ENCODE measurements at places on chromosomes 3 and 15.

DNA sequence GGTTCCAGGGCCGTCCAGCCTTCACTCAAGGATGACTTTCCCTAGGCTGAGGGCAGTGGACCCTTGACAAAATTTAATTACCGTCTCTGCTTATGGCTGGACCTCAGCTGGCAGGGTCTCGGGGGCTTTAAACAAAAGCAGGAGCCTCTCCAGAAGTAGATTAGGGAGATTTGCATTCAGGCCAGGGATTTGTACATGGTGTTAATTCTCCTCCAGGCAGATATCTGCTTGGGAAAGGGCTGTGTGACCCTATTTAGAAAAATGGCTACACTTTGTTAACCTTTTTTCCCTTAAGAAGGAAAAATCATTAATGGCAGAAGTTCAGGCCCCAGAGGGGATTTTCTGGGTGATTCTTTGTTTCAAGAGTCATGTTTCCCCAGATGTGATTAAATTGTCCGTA, 329.1 kb upstream of the C2CD4B start:
- DNase-seq: no peak

DNA sequence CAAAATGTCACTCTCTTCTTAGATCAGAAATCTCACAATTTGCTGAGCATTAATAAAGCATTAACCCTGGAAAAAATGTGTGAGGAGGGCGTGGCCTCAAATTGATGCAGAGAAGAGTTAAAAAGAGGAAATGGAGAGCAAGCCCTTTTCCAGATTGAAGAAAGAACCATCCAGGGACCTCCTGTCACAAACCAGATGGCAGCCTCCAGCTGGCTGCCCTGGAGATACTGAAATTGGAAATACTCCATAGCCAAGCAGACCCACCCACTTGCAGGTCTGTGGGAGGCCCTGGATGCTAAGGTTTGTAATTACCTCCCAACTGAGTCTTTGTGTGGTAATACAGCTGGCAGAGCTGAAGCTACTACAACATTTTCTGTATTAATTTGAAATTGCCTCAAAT, 214.9 kb downstream of the IL20RB start:
- no peak for DNase-seq

DNA sequence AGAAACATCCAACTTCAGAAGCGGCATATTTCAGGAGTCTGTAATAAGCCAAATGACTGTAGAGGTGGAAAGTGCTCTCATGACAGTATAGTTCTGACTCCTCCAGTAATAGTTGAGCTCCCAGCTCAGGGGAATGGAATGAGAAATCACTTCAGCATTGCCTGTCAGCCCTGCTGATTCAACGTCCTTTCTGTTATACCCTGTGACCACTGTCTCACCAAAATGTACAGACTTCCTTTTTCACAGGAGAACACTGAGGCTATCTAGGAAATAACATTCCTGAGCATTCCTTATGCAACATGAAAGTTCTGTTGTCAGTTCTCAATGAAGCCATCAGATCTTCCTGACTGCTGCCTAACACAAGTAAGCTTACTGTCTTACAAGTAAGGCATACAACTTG, 284.5 kb upstream of the MME start:
- DNase-seq: no peak

DNA sequence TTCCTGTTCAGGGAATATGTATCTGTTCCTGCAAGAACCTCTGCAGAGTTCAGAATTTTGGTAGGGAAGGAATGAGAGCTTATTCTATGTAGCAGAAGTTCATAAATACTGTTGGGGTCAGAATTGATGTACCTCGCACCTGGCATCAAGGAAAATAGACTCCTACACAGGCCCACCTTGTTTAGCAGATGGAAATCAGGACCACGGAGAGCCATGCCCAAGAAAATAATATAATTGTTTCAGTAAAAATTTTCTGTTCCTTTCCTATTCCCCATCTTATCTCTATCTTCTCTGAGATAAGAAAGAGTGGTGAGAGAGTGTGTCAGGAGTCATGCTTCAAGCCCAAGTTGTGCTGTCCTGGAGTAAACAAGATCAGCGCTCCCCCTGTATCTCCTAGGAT, 404.7 kb upstream of the UBE2E2 start:
- DNase-seq: no peak

DNA sequence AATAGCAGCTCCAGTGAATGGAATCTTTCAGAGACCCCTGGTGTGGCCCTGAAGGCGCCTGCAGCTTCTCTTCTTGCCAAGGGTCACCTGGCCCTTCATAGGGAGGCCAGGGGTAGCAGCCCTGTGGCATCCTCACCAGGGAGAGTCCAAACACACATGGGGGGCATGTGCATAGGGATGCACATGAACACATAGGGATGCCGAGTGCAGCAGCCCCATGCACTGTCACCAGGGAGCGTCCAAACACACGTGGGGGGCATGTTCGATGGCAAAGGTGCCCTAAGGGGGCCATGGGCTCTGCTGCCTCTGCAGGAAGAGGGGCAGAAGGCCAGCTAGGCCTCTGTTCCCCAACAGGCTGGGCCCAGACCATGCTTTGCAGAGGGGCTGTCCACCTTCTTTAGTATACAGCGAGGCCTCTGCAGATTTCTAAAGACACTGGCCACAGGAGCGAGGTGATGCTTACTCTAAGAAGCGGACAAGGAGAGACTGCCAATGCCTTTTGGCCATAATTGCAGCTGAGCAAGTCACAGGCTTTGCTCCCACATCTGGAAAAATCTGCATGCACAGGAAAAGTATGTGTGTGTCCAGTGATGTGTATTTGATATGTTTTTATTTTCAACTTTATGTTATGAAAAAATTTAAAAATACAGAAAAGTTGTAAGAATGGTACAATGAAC, 21.0 kb downstream of the ANAPC13 start:
- DNase-seq: no peak

DNA sequence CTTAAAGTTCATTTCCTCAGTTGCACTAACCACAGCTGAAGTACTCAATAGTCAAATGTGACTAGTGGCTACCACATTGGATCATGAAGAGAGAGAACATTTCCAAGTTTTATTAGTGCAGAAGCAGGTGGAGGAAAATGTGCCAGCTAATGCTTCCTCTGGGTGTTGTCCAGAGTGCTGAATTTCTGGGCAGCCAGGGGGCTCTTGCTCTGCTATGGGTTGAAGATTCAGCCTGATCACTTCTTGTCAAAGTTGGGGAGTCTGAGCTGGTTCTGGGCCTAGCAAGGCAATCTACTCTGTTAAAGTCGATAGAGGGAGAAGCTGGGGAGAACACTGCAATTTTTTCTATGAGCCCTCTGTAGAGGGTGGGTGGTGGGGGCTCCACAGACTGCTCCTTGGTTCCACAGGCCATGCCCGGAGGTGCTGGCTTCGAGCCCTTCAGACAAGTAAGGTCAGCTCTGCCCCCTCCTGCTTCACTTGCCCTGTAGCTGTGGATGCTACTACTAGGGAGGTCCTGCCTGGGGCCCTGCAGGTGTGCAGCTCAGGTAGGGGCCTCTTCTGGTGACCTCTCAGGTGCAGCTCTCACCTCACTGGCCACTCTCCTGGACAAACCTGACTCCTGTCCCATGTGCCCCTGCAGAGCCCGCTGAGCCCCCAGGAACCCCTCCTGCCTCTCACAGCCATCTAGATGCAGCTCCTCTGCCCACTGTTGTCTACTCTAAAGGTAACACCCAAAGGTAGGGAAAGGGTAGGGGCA, 8.2 kb downstream of the ALG3 start:
- no peak for DNase-seq

GRCh38 chr3:179324270-179324754, 1.5 kb downstream of the ZNF639 start:
- no peak for DNase-seq

- DNase-seq: no peak
Measured at GRCh38 chr3:22734756-22735155, 468.4 kb upstream of the UBE2E2 start.

- DNase-seq: no peak
Measured at GRCh38 chr15:62603742-62604141, 438.7 kb upstream of the C2CD4B start.

GRCh38 chr3:195591852-195592251, 8.1 kb upstream of the APOD start:
- no peak for DNase-seq

DNA sequence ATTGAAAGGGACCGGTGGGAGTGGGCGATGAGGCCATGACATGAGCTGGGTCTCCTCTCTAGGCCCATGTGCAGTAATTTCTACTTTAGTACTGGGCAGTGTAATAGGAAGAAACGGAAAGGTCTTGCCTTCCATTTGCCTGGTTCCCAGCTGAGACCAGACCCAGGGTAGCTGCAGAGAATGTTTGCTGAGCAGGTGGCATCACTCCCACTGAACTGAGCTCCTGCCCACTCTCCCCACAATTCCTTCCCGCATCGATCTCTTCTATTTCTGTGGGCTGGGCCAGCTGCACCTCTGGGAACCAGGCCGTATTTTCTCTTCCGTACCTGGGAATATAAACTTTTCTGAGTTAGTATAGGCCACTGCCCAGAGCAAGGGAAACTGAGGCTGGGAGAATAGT, 15.8 kb downstream of the ESYT3 start:
- no peak for DNase-seq

DNA sequence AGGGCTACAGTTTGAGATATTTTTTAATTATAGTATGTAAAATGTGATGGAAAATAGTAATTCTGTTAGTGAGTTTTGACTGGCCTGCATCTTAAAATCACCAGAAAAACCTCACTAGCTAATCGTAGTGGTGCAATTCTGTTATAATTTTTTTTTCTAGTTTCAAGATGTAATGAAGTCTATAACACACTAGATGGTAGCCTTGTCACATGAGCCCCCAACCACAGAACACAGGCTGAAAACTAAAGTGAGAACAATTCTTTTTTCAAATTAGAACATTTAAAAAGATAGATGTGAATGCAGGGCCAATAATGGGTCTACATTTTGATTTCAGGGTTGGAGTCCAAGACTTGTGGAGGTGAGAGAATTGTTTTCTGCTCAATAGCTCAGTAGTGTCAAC, 83.3 kb upstream of the KCNH8 start:
- DNase-seq: no peak

- no peak for DNase-seq
Measured at GRCh38 chr15:71610728-71611552, 199.4 kb upstream of the NR2E3 start.

GRCh38 chr3:192260116-192261010, 467.0 kb downstream of the FGF12 start:
- DNase-seq: no peak

DNA sequence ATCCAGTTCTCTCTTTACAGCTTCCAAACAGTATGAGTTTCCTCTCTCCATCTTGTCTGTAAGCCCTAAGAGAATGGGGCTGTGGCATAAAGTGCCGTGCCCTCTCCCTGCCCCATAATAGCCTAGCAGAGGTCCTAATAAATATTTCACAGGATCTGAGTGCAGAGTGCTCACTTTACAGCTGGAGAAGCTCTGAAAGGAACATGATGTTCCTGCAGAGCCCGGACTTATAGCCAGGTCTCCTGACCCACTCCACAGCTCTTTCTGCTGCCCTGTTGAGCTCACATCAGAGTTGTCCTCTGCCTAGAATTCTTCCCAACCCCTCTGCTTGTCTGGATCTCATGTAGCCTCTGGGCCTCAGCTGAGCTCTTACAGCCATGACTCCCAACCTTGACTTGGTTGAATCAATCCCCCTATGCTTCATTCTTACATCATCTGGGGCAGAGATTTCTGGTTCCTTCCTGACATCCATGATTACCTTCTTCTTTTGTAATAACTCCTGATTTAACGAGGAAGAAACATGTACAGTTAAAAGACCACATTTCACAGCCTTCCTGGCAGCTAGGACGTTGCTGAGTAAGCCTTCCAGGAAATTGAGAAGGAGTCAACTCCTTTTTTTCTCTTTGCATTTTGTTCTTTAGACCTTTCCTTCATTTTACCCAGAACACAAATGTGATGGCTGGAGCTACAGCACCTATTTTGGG, 135.3 kb downstream of the RPLP1 start:
- DNase-seq: no peak

GRCh38 chr3:132222868-132223538, 94.2 kb upstream of the ACP3 start:
- DNase-seq: no peak
